ENCODE measurements at places on chromosomes 7 and 10.
A peak's percentile ranks its signal among the peaks of the same experiment; 100 is the strongest.

DNA sequence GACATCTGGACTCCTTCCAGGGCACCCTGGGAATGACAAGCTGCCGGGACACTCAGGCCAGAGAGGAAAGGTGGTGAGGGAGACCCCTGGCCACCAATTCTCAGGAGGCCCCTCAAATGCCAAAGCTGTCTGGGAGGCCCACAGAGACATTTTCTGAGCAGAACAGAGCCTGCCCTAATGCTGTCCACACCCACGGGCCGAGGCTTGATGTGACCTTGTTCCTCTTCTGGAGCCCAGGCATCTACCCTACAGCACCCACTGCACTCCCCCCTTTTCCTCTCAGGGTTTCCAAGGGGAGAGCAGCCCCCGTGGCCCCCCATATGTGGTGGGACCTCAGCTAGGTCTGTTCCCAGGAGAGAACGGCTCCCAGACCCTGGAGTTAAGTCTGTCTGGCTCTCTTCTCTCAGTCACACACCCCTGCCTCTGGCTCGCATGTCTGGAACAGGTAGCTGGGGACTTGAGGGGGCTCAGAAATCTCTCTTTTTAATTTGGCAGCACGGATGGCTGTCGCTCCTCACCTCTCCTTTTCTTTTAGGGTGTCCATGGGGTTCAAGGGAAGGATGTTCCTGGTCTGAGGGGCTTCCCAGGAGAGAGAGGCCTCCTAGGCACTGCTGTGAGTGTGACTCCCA lies 16.8 kb upstream of the VOPP1 start:
- DNase-seq: no peak

GRCh38 chr7:11507929-11508328 lies 324.1 kb downstream of the THSD7A start:
- DNase-seq: no peak

GRCh38 chr7:2190531-2190930 lies 42.2 kb downstream of the MAD1L1 start:
- no peak for DNase-seq

DNA sequence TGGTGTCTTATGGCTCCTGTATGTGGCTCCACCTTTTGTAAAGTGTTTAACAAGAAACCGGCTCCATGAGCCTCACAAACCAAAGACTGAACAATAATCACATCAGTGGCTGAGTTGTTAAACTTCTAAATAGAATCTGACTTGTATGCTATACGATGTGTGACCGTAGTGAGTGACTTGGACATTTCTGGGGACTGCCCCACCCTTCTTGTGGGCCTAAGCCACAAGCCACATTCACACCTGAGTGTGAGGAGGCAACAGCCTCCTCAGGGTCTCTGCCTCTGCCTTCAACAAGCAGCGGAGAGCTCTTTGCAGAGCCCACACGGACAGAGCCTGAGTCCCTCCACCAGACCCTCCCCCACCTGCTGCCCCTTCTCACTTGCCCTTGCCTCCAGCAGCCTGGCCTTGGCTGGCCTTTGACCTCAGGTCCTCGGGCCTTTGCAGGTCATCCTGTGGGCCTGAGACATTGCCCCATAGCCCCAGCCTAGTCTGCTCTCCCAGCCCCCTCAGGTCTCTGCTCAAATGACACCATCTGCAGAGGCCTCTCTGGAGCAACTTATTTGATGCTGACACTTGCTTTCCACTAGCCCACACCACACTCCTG lies 156.8 kb upstream of the TNS3 start:
- DNase-seq: no peak

- no peak for DNase-seq
These were observed 16.0 kb upstream of the LRRC61 start for GRCh38 chr7:150307129-150307528.

DNA sequence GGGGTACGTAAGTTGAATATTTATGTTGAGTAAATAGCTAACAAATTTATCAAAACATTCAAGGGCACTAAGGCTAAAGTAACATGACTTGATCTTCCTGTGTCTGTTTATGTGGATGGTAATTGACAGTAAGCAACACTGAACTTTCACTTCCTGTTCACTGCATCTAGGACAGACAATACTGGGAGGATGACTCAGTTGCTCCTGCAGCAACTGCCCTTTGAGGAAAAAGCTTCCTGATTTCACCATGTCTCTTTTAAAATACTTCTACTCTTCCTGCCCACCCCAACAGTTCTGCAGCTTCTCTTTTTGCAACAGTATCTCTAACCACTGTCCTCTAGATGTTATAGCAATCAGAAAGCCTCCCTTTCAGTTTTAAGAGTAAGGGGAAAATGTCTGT lies 76.6 kb upstream of the HGF start:
- no peak for DNase-seq

DNA sequence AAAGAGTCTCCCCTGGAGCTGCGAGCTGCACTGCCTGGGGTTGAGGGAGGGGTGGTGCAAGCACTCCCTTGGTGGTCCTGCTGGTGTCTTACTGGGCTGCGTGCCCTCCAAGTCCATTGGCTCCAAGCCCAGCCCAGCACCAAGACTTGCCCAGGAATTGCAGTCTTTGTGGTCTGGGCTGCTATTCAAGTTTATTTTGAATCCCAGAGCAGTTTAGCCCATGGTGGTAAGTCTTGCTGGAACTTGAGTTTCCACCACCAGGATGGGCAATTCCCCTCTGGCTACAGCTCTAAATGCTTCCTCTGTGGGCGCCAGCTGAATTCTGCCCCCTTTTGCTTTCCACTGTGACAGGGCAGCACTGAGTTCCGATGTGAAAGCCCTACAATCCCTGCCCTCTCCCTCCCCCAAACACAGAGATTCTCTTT lies 25.1 kb downstream of the GALNT11 start:
- DNase-seq: peak; percentile 47

DNA sequence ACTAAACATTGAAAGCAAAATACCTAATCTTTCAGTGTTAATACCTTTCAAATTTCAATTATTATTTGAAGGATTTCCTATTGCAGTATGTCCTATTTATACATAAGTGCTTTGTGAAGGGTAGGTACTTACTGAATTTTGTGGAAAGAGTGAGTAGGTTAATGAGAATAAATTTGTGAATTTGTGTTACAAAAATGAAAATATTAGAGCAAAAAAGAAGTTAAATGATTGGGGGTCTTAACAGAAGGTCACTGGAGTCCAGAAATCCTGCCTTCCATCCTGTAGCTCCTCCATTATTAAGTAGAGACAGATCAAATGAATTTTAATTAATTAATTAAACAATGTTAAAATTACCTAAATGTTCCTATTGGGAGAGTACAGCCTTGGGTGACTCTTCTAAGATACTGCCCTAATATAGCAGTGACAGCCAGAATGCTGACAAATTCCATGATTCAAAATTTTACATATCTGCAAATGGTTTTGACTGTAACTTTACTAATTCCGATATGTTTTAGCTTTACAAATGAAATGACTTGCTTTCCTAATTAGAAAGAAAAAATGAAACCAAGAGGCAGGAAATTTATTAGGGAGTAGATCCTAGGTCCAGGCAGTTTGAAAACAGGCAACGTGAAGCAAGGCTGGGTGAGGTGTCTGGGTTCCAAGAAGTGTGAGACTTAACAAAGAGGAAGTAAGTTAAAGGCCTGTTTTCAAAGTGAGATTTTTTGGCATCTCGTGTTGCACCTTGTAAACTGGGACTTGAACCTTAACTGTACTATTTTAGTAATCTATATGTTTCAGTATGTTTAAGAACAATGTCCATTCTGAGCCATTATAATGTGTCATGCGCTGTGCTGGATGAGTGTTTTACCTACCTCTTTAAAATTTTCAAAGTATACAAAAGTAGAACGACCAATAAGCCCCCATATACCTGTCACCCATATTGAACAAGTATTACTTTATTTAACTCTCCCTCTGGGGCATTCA lies 1.5 kb downstream of the PIK3CG start:
- no peak for DNase-seq

DNA sequence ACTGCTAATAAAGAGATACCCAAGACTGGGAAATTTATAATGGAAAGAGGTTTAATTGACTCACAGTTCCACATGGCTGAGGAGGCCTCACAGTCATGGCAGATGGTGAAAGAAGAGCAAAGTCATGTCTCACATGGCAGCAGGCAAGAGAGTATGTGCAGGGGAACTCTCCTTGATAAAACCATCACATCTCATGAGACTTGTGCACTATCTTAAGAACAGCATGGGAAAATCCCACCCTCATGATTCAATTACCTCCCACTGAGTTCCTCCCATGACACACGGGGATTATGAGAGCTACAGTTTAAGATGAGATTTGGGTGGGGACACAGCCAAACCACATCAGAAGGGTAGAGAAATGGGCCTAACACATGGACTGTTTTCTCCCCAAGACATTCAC lies 156.3 kb downstream of the CCDC71L start:
- DNase-seq: no peak

DNA sequence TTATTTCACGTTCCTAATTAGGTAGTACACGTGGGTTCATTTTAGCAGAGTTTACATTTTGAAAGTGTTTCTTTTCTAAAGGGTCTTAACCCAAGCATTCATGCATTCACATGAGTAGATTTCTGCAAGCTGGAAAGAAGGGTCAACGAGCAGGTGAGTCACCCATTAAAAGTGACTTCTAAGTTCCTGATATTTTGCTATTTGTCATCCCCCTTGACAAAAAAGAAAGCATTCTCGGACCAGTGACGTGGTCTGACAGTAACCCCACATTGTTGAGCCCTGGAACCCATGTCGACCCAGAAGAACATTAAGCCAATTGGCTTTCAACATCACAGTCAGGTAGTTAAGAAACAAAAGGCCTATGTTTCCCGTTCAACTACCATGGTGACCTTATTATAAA lies 49.6 kb downstream of the ABCB5 start:
- DNase-seq: no peak

- DNase-seq: no peak
These were observed 28.9 kb downstream of the GNA12 start for GRCh38 chr7:2814946-2815874.

- no peak for DNase-seq
These were observed 82.3 kb upstream of the ADRB1 start for GRCh38 chr10:113961182-113962031.

DNA sequence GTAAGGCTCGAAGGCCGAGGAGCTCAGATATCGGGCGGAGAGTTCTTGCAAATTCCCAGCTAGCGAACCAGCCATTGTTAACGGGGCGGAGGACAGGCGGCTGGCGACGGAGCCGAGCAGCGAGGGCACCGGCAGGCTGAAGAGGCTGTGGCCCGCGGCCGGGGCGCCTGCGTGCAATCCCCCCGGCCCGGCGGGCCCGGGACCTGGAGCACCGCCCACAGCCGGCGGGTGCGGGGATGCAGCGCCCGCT lies 4.1 kb downstream of the VAX1 start:
- no peak for DNase-seq

- no peak for DNase-seq
These were observed 111.0 kb downstream of the EGFR start for GRCh38 chr7:55129541-55130394.

DNA sequence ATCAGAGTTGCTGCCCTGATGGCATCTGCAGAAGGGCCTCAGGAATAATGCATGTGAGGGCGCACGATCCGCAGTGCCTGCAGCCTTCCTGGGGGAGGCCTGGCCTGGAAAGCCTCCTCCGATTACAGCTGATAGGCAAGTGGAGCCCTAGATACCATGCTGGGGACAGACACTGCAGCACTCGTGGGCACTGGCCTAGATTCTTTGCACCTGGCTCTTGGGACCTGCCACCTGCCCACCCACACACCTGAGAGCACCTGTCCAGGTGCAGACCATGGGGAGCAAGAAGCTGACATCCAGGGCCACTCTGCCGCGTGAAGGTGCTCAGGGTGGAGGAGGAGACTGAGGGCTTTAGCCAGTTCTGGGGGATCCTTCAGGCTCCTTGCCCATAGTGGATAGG lies 14.8 kb downstream of the YKT6 start:
- no peak for DNase-seq
